BE2C (cell line): ENCODE measurements at places on chromosomes 1 and 21.

DNA sequence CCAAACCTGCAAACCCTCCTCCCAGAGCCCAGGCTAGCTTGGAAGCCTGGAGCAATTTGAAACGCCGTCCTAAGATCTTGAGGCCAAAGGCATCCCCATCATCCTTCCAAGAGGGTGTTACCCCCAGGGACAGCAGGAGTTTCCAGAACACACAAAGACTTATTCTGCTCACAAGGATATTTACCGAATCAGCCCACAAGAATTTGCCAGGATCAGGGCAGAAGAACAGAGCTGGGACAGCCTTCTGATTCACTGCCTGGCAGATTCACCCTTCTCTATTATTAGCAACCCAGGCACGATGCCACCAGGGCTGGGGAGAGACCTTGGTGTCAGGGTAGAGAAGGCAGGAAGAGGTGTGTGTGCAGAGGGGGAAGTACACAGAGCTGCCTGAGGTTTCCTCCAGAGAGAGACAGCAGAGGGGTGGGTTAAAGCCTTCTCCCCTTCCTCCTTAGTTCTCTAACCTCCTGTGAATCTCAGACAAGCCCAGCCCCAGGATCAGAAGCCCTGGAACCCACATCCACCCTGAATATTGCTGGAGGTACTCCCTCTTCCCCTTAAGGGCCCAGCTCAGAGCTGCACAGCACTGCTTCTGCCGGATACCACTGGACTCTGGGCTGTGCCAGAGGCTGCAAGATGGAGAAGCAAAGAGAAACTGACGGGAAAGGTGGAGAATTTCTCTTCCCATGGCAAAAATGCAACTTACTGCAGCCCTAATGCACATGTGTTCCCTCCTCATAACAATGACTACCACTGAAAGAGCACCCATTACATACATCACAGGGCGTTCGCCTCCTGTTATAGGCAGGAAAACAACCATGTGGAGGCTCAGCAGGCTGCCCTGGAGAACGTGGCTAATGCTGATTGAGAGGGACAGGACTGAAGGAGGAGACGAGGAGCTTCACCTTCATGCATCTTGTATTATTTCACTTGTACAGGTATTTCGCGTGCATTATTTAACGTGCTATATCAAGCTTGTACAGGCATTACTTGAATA, 61.8 kb downstream of the ITPKB start:
- DNase-seq = no peak

GRCh38 chr1:7046314-7046713, 261.1 kb downstream of the CAMTA1 start:
- DNase-seq = peak; percentile 75

GRCh38 chr1:59767119-59767518, 47.6 kb upstream of the HOOK1 start:
- no peak for DNase-seq

- no peak for DNase-seq
Observed at GRCh38 chr1:205440476-205441317, 15.1 kb downstream of the BLACAT1 start.

DNA sequence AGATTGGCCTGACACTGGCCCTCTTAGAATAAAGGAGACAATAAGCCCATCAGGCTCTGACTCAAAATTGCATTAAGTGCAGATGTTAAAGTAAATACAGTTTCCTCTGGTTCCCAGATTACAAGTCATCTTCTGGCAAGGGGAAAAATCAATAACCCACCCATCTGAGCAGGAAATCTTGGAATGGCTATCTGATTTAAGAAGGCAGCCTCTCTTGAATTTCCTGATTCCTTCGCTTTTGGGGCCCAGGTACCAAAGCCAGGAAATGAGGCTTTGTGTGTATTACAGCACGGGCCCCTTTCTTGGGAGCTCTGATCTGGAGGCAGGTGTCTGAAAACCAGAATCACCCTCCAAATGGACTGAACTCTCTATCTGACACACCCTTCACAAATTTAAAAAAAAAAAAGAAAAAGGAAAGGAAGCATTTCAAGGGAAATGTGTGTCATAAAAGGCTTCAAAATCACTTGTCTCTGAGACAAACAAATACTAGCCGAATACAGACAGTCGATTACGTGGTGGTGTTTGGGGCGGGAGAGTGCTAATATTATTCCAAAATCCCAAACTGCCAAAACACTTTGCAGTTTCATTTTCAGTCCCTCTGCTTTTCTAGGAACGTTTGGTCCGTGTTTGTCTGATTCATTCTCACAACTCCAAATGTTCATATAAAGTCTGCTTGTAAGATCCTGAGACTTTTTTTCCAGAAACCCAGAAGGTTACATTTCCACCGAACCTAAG, 240.9 kb upstream of the CAMK1G start:
- DNase-seq = no peak

GRCh38 chr1:153527023-153527682, 8.6 kb downstream of the S100A6 start:
- no peak for DNase-seq

GRCh38 chr1:30427545-30427944, 295.8 kb downstream of the MATN1 start:
- DNase-seq = no peak

GRCh38 chr1:56397409-56397808, 182.0 kb downstream of the PLPP3 start:
- DNase-seq = no peak

- DNase-seq = no peak
Observed at GRCh38 chr1:7292036-7292681, 478.9 kb upstream of the VAMP3 start.

DNA sequence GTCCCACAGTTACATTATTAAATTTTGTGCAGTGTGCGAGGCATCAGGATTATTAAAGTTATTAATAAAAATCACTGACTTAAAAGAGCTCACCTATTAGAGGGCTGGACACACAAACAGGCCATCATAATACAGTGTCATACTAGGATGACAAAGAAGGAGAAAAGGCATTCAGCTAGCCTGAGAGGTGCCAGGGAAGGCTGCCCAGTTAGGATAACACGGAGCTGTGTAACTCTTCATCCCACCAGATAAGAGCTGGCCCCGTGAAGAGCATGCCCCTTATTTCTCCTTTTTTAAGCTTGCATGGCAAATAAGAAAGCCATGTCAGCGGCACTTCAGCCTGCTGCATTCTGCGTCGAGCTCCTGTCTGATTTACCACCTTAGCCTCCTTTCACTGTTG, 109.5 kb downstream of the KCNK1 start:
- DNase-seq = no peak

- DNase-seq = no peak
Observed at GRCh38 chr1:151723726-151724370, 2.5 kb downstream of the RIIAD1 start.

- no peak for DNase-seq
Observed at GRCh38 chr1:77540501-77541161, 141.8 kb downstream of the ZZZ3 start.

GRCh38 chr21:36347962-36348328, 27.9 kb downstream of the MORC3 start:
- DNase-seq = no peak

GRCh38 chr1:17004466-17005364, 7.0 kb downstream of the ATP13A2 start:
- no peak for DNase-seq

DNA sequence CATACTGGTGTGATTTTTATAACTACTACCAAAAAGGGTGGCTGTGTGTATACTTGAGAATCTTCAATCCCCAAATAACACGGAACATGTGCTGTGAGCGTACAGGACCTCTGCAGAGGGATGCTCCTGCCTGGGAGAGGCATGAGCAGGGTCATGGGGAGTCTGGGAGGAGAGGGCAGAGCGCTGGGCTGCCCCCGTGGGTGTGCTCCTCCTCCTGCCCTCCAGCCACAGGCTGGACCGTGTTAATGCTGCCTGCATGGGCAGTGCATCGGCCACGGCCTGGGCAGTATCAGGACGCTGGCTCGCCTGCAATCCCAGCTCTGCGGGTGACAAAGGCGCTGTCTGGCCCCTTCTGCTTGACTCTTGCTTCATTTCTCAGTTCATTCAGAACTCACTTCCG, 6.2 kb downstream of the CEP104 start:
- DNase-seq = no peak

GRCh38 chr1:85579622-85580021, 939 bp upstream of the CCN1 start:
- DNase-seq = no peak

DNA sequence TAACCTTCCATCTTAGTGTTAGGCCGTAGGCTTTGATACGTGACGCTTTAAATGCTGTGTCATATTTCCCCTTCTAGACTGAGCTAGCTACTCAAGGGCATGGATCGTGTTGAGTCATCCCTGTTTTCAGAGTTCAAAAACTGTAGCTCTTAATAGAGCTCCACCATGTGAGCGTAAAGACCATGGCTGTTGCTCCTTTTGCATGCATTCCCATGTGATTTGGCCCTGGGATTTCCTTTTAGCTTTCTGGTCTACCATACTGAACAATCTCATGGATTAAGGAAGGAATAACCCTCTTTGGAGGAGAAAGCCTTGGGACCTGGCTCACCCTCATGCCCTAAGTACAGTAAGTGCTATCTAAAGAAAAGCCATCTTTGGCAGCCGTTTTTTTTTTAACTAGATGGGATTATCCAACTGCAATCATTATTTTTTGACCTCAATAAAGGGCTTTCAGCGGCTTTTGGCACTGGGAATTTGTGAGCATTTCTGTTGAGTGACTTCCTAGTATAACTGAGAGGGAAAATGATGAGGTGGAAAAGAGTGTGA, 76.6 kb downstream of the PLPP3 start:
- no peak for DNase-seq

GRCh38 chr1:205124726-205125125, 2.9 kb upstream of the RBBP5 start:
- DNase-seq = no peak

- no peak for DNase-seq
Observed at GRCh38 chr1:172390683-172391551, 29.6 kb upstream of the C1orf105 start.

GRCh38 chr1:223712194-223712849, at the start of gene CAPN2:
Gene CAPN2, plus strand, starts transcription at chr1:223712539. Its CDS starts 102 bp downstream, at chr1:223712641.
- DNase-seq = peak; percentile 89

- no peak for DNase-seq
Observed at GRCh38 chr1:19869929-19870328, 12.3 kb upstream of the OTUD3 start.

DNA sequence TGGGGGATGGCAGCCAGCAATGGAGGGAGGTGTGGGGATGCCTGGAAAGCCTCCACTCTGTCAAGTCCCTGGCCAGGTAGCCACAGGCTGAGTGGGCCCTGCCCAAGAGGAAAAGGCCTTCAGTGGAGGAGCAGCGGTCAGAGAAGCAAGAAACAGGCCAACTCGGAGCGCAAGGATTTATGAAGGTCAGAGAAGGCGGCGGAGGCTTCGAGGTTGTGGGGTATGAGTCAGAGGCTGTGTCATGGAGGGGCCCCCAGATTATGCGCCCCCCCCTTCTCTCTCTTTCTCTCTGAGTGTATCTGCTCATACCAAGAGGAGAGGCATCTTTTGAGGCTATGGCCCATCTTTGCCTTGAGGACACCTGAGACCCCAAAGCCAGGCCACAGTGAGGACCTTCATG, 99.5 kb downstream of the CASZ1 start:
- no peak for DNase-seq

DNA sequence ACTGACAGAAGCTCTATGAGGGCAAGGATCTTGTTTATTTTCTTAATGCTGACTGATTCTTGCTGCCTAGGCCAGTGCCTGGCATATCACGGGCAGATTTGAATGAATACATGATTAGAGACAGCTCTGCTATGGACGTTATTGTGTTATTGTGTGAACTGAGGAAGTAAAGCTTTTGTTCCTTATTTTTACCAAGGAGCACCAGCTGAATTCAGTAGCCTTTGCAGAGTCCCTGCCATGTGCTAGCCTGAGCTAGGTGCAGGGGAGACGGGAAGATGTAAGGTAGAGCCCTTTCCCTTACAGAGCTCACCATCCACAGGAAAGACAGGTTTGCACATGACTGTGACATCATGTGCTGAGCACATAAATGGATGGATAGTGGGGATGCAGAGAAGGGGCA, 36.0 kb upstream of the SCMH1 start:
- DNase-seq = no peak

DNA sequence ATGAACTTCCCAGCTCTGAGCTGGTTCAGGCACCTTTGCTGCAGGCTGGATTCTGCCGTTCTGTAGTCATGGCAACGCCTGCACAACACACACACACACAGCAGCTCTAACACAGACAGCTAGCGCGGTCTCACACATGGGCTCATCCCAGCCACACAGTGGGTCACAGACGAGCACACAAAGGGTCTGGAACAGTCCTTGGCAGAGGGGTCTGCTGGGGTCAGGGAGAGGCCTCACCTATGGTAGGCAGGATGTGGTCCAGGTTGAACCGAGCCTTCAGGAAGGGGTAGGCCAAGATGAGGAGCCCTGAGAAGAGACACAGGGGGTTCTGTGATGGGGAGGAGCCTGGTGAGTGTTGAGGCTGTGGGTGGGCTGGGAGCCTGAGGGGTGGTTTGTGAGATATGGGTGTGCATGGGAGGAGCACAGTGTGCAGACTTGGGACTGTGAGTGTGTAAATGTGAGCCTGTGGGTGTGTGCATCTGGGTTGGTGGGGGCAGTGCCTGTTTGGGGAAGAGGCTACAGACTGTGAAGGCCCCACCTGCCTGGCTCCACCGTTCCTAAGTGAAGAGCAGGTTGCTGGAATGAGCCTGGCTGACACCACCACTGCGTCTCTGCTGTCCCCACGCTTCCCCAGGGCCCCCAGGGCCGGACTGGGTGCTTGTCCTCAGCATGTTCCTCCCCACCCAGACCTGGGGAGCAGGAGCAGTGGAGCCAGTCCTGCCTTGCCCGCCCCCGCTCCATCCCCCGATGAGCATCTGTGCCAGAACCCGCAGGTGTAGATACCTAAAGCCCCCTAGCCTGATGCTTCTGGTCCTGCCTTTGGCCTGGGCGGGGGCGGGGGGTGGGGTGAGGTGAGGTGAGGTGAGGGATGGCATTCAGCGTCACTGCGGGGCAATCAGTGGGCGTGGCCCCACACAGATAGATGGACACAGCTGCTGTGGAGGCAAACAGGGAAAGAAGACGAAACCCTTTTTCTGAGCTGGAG, 1.5 kb downstream of the KNCN start:
- DNase-seq = peak; percentile 48

- no peak for DNase-seq
Observed at GRCh38 chr1:168379104-168379860, 98.6 kb downstream of the TBX19 start.

DNA sequence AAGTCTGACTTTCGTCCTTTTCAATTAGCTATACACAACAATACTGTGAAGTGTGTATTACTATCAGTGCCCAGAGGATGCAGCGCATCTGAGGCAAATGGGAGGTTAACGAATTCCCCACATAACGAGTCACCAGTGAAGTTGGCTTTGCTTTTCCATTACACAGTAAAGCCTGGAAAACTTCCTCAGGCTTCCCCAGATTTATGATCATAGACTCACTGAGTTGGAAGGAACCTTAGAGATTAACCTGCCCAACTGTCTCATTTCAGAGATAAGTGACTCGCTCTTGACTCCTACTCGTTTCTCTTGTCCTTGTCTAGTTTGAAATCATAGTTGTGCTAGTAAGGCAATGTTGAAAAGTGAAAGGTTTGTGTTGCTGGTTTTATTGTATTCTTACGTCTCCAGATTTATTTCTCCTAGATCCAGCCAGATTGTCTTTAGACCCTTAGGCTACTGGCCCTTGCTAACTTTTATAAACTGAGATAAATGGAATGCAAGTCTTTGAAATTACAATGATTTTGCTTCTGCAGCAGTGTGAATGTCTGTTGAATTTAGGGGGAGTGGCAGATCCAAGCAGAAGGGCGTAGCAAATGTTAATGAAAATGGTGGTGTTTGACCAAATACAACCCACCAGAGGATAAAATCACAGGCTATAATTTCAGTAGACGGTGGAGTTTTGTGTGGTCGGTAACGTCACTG, 17.3 kb downstream of the S1PR1 start:
- no peak for DNase-seq
